ENCODE measurements at places on chromosomes 7 and 10. TPM values are rescaled to one million over a fixed set of nuclear protein-coding genes. Genes with fewer than 3 reads are reported as not detected.
A peak's percentile ranks its signal among the peaks of the same experiment; 100 is the strongest.

SFTPA1 gene
- total RNA-seq, result 10,352 TPM

SEMA3D gene
- total RNA-seq, result 8.0 TPM

CFAP58 gene
- total RNA-seq, result 1.1 TPM

HOXA3 gene
- 4.6 TPM for total RNA-seq

DNA sequence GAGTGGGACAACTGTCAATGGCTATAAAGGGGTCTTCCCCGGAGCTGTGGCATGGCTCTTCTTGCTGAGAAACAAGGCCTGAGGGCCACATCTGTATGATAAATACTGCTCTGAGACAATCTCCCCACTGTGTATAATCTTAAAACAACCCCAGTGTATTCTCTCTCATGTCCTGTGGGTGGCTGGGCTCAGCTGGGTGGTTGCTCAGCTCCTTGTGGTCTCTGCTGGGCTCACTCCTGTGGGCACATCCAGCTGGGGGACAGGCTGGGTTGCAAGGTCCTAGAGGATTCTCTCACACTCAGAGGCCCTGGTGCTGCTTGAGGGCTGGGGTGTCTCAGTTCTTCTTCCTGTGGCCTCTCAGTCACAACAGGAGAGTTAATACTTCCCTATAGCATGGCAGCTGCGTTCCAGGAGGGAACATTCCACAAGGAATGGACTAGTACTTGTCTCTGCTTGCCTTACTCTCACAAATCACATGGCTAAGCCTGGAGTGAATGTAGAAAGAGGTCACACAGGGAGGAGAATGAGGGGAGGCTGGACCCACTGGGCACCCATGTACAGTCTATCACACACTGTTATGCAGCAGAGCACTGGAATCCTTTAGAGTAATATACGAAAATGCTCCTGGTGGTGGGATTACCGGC lies 4.5 kb upstream of the EEPD1 start:
- DNase-seq, result no peak

DNA sequence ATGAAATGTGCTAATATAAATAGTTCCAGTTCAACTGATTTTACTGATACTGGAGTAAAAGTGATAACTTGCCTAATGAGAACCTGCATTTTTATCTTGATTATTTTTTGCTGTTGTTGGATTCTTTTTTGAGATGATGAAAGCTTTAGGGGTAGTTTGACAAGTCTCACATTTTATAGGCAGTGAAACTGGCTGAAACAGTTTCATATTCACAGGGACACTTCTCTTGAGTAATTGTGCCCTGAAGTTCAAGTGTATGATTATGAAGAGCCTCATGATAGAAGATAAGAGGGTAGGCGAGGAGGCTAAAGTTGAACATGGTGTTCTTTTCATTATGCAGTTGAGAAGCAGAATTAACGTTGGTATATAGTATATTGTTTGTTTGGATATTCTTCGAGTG lies 5.1 kb downstream of the AUTS2 start:
- DNase-seq, result no peak

GRCh38 chr7:82732677-82733076 lies 289.1 kb upstream of the CACNA2D1 start:
- no peak for DNase-seq

DNA sequence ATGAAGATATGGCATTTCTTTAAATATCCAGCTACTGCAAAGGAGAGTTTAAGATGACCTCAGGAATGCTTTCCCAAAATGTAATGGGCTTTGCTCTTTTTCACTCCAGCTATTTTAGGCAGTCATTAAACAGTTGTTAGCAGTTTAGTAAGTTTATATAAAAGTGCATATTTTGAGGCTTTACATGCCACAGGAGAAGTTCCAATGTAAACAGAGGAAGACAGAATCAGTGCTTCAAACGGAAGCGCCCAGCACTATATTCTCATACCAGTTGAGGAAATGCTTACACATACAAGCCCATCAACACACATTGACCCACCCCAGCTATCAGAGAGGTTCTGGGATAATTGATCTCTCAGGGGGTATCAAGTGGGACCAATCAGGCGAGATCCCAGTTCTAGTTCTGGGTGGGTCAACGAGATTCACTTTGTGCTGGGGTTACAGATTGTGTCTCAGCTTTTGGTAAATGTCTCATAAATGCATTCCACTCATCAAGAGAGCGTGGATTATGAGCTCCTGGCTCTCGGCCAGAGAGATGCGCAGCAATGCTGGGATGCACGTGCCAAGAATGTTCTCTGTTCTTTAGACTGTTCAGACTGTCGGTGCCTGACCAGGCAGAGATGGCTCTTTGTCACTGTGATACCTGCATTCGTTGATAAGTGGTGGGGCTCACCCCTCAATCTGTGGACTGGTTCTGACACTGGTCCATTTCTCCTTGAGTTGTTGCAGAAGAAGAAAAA lies 55.0 kb downstream of the CACNB2 start:
- DNase-seq, result no peak

DNA sequence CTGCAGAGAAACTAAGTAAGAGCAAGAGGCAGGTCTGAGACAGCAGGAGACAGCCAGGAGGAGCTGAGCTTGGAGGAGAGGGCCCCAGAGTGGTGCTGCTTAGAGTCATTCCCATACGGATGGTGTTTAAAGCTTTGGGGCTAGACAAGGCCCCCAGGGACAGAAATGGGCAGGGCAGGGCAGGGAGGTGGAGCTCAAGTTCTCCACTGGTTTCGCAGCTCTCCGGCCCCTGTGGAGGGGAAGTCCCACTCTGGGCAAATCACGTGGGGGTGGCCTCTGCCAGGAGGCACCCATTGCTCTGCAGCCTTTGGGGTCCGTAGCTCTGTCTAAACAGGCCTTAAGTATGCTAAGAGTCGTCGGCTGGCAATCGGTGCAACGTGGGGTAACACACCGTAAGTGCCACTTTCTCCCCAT lies 1.0 kb upstream of the PTPRE start:
- DNase-seq, result peak; percentile 54

DNA sequence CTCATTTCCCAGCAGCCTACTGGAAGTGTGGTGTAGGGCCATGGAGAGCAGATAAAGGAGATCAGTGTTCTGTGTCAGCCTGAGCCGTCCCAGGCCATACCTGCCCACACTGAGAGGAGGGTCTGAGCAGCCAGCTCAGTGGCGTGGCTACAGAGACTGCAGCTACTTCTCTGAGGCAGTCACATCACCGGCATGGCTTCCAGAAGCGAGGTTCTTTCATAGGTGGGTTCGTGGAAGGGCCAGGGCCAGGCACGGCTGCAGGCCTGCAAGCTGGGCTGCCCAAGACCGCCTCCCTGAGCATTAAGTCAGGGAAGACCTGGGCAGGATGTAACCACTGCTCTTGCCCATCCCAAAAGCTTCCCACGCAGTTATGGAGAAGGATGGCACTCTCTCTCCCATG lies 34.9 kb downstream of the LDB3 start:
- DNase-seq, result peak; percentile 15

- DNase-seq, result peak; percentile 32
These were observed 50.9 kb downstream of the TCERG1L start for GRCh38 chr10:131260452-131261211.

GRCh38 chr10:116272440-116273283 lies at the start of gene GFRA1:
TSS of gene GFRA1 (minus strand) at chr10:116273206. CDS start at chr10:116272029, 1,177 bp downstream.
- no peak for DNase-seq

- no peak for DNase-seq
These were observed 63.1 kb upstream of the SORCS3 start for GRCh38 chr10:104577861-104578521.

DNA sequence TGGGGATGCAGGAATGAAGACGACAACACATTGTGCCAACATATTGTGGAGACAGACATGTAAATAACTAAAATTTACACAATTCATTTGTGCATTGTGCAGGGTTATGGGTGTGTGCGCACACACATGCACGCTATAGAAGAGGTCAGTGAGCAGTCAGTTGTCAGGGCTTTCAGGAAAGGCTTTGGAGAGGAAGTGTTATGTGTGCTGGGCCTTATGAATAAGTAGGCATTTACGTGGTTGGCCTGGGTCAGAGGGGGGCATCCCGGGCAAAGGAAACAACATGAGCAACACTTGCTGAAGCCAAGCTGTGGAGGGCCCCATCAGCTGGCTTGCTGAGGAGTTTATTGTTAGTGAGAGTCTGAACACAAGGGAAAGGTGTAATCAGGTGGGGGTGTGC lies 4.1 kb downstream of the PRXL2A start:
- DNase-seq, result no peak
